ENCODE measurements at places on chromosomes 2 and 18.

DNA sequence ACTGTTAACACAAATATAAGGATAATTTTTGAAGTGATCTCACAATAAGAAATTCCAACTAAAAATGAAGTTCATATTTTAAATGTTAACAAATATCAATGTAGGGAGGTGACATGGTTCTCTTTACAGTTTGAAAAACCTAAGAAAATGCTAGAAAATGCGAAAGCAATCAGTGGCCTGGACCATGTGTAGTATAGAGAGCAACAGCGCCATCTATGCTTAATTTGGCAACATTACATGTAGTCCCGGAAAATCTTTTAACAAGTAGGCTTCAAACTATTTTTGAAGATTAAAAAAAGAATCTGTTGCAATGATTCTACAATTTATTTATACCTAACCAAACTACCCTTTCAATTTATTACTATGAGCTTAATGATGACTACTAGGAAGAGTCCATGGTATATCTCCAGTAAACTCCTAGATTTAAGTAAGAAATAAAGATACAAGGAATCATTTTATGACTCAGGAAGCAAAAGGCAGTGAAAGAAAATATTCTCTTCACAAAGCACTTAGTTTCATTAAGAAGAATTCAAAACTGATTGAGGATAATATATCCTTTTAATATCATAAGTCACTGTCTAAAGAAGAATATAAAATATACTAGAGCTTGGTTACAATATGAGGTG is 33.3 kb downstream of the NDUFA10 start:
- DNase-seq: no peak

- no peak for DNase-seq
Observed at GRCh38 chr18:75472906-75473305, 45.4 kb upstream of the SMIM21 start.

GRCh38 chr2:109370399-109371035 is 241.5 kb downstream of the SH3RF3 start:
- no peak for DNase-seq

- DNase-seq: no peak
Observed at GRCh38 chr18:23495723-23496440, 7.4 kb upstream of the RMC1 start.

DNA sequence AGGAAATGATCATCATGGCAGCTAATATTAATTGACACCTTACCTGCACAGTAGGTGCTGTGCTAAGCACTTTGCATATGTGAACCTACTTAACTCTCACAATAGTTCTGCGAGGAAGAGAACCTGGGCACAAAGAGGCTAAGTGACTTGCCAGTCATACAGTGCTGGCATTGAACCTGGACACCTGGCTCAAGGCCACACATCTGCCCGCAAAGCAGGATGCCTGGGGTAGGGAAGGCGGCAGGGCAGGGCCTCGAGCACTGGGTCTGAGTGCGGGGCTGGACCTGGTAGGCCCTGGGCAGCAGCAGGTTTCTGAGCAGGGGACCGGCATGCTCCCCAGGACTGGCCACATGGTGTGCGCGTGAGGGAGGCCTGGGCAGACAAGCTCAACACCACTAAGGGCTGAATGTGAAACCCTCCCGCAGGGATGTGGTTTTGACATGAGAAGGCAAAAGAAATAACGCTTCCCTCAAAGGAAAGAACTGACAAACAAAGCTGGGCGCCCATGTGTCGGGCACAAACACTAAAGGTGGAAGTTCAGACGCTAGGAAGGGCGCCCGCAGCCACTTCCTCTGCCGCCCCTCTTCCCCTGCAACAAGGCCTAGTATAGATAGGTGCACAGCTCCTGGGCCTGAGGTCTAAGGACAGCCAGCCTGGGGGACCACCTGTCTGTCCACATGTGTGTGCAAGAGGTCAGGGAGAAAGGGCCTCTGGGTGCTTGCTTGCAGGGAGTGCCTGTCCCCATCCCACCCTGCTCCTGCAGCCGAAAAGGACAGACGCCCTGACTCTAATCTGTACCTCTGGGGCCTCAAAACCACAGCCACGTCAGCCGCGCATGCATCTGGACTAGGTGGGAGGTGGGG is 92.5 kb downstream of the ZFP36L2 start:
- DNase-seq: peak; percentile 59

DNA sequence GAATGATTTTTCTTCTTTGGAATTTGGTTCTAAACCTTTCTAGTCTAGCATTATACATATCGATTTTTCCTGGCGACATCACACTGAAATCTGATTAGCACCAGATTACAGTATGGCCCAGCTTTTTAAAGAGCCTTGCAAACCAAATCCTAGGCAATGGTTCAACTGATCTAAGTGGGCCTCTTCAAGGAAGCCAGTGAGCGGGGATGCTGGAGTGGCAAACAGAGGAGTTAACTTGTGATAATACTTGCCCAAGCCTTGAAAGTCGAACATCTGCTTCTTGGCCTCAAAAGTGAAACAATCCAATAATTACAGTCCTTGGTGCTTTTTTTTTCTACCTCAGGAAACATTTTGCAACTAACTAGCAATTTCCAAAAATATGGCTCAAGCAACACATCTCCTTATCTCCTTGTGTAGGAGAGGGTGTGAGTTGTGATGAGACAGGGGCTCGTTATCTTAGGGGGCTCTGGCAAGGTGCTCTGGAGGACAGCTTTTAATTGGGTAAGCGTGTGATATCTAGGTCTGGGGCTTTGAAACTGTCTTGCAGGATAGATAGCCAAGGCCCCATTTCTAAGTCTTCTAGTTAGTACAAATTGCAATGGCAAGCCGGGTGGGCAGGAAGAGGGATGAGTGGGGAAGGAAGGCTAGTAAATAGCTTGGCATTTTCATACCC is 240.2 kb upstream of the CCDC68 start:
- DNase-seq: no peak

DNA sequence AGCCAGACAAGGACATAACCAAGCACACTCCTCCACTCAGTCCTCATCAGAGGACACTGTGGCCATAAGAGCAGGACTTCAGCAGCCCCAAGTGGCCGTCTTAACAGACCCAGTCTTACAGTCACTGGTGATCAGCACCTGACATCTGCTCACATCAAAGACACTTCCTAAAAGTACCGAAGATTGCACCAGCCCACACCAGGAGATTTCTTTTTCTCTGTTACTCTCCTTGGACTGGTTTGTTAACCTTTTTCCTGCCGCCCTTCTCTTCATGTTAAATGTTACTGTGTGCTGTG is 44.1 kb downstream of the MRPS5 start:
- DNase-seq: no peak

GRCh38 chr2:239401881-239402233 is 1.0 kb upstream of the HDAC4 start:
- no peak for DNase-seq

DNA sequence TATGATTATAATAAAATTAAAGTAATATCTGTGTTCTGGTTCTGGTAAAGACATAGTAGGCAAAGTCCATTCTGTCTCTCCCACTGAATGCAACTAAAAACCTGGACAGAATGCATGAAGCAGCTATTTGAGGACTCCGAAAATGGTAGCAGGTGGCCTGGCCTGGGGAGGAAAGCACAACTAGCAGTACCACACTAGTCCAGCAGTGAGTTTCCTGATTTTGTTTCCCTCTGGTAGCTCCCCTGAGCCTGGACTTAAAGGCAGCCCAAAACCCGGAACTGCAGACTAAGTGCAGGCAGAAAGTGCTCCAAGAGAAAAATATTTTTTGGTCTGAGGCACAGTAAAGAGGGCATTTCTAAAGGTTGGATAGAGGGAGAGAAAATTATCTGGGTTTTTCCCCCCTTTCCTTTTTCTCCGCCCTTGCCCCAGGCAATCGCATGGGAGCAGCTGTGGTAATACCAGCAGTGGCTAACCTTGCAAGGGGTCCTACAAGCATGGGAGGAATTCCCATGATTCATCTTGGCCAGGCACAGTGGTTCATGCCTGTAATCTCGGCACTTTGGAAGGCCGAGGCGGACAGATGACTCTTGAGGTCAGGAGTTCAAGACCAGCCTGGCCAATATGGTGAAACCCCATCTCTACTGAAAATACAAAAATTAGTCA is 32.3 kb downstream of the ASXL2 start:
- DNase-seq: no peak

DNA sequence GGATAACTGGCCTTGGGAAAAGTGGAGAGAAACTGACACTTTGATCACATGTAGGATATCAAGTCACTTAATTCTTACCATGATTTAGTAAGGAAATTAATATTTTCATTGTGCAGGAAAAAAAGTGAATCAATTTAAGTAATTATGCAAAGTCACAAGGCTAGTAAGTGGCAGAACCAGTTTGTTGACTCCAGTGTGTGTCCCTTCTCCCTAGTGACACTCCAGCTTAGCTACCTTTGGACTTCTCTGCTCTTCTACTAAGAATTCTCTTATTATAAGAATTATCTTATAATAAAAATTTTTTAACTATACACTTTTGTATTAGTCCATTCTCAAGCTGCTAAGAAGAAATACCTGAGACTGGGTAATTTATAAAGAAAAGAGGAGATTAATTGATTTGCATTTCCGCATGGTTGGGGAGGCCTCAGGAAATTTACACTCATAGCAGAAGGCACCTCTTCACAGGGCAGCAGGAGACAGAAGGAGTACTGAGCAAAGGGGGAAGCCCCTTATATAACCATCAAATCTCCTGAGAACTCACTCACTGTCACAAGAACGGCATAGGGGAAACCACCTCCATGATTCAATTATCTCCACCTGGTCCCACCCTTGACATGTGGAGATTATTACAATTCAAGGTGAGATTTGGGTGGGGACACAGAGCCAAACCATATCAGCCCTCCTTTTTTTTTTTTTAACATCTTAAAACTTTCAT is 13.6 kb downstream of the COL4A4 start:
- no peak for DNase-seq

GRCh38 chr18:36766836-36767235 is 62.0 kb downstream of the TPGS2 start:
- DNase-seq: no peak

GRCh38 chr2:128472789-128473174 is 154.1 kb upstream of the HS6ST1 start:
- no peak for DNase-seq

DNA sequence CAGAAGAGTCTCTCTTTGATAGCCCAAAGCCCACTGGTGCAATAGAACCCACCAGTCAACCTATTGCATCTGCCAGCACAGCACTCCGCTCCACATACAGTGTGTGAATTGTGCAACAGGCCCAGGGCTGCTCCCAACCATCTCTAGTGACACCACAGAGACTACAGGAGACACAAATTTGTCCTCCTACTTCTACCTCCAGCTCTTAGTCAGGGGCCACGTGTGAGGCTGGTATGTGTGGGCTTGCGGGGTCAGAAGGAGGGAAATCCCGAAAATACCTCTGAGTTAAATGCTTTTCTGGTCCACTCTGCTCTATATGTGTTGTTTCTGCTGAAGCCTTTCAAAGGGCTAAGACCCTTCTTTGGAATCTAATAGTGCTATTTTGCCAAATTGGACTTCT is 18.0 kb downstream of the DGUOK start:
- DNase-seq: no peak

GRCh38 chr2:70549962-70550361 is 3.7 kb downstream of the TGFA start:
- DNase-seq: no peak

Measured in activated CD8-positive, alpha-beta memory T cell treated with anti-CD3 and anti-CD28 coated beads for 1 hour (primary cell).